Adrenal gland (tissue), 19 donors: ENCODE measurements at places on chromosomes 3 and 15. TPM values are rescaled to one million over a fixed set of nuclear protein-coding genes. Genes with fewer than 3 reads are reported as not detected.

The PTX3 gene
- polyA plus RNA-seq, result 10.9 TPM

The BUB1B gene
- polyA plus RNA-seq, result 0.81 TPM

DNA sequence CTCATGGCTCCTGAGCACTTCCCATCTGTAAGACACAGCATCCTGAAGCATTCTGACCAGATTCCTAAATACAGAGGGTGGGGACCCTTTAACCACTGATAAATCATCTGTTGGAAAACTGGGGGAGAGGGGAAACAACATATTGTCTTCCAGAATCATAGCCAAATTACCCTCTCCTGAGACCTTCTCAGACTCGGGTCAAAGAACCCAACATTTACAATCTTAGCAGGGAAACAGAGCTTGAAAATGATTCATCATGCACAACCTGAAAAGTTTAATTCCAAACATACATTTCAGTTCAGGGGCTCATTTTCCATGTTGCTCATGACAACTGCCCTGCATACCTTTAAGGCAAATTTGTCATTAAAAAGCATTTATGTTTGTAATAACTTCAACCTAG, 48.5 kb upstream of the TSPAN3 start:
- no peak overlapping the region for H3K27ac ChIP-seq
- no peaks in the 10 kb centered on the region for H3K27me3 ChIP-seq
- H3K36me3 ChIP-seq, result no peaks in the 10 kb centered on the region
- H3K4me3 ChIP-seq, result no peak overlapping the region
- no peaks in the 10 kb centered on the region for H3K4me1 ChIP-seq
- no peak for DNase-seq

DNA sequence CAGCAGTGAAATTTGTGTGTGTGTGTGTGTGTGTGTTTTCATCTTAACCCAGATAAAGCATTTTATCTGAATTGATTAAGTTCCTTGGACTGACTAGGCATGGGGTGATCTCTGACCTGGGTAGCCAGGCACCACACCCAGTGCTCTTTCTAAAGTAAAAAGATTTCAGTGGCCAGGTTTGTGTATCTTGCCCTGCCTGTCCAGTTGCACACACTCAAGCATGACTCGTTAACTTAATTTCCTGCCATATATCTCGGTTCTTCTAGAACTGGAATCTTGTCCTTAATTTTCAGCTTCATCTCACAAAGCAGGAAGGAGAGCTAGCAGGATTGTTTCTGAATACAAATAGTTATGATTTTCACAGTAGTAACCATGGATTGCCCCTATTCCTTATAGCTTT, 17.0 kb downstream of the TM4SF18 start:
- H3K27me3 ChIP-seq, result no peaks in the 10 kb centered on the region
- no peak overlapping the region for H3K27ac ChIP-seq
- no peaks in the 10 kb centered on the region for H3K36me3 ChIP-seq
- H3K4me1 ChIP-seq, result no peaks in the 10 kb centered on the region

GRCh38 chr15:71079208-71080044, 35.8 kb upstream of the THSD4 start:
- H3K27me3 ChIP-seq, result no peaks in the 10 kb centered on the region
- H3K36me3 ChIP-seq, result no peaks in the 10 kb centered on the region
- H3K4me1 ChIP-seq, result no peaks in the 10 kb centered on the region

GRCh38 chr3:118165413-118165812, 869.2 kb downstream of the IGSF11 start:
- H3K27me3 ChIP-seq, result no peaks in the 10 kb centered on the region
- DNase-seq, result no peak
- H3K36me3 ChIP-seq, result no peaks in the 10 kb centered on the region
- no peaks in the 10 kb centered on the region for H3K4me1 ChIP-seq
- no peak overlapping the region for H3K4me3 ChIP-seq

- no peaks in the 10 kb centered on the region for H3K4me1 ChIP-seq
- DNase-seq, result no peak
- H3K4me3 ChIP-seq, result no peak overlapping the region
- H3K27me3 ChIP-seq, result no peaks in the 10 kb centered on the region
Observed at GRCh38 chr3:16173283-16174025, 1.0 kb upstream of the GALNT15 start.

The SKOR1 gene
- not detected for polyA plus RNA-seq

DNA sequence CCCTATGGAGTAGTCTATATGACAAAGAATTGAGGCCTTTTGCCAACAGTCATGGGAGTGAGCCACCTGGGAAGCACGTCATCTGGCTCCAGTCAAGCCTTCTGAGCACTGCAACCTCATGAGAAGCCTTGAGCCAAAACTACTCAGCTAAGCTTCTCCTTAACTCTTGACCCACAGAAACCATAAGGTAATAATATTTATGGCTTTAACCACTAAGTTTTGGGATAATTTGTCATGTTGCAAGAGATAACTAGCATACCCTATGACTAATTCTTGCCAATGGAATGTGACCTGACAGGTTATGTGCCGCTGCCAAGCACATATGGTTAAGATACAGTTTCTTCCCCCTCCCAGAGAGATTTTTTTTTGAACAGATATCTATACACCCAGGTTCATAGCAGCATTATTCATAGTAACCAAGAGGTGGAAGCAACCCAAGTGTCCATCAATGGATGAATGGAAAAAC, 11.8 kb upstream of the SLC6A11 start:
- no peaks in the 10 kb centered on the region for H3K4me1 ChIP-seq
- H3K4me3 ChIP-seq, result no peak overlapping the region
- H3K27ac ChIP-seq, result no peak overlapping the region
- no peak for DNase-seq

DNA sequence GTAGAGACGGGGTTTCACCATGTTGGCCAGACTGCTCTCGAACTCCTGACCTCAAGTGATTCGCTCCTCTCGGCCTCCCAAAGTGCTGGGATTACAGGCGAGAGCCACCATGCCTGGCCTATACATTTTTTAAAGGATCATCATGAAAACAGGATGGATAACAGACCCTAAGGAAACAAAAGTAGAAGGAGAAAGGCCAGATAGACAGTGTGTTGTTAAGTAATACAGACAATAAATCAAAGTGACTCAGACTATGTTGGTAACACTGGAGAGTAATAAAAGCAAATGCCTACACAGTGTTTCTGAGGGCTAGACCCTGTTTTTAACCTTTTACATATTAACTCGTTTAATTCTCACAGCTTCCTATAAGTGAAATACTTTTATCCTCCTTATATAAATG, 133.8 kb upstream of the MCTP2 start:
- H3K36me3 ChIP-seq, result no peaks in the 10 kb centered on the region
- H3K27ac ChIP-seq, result no peak overlapping the region
- no peak for DNase-seq
- H3K4me3 ChIP-seq, result no peak overlapping the region
- no peaks in the 10 kb centered on the region for H3K4me1 ChIP-seq

DNA sequence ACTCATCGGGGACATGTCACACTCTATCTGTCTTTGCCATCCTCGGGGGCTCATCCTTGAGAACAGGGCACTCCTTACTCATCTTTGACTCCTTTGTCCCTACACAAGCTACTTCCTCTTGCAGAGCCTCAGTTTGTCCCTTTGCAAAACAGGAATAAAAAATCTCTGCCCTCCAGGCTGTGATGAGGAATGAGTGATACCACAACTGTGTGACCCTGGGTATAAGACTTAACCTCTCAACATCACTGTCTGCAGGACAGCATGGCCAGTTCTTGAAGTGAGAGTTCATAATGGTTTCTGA, 48.5 kb downstream of the IQSEC1 start:
- DNase-seq, result no peak
- peaks cover 35% of the 10 kb centered on the region for H3K4me1 ChIP-seq
- H3K36me3 ChIP-seq, result no peaks in the 10 kb centered on the region

DNA sequence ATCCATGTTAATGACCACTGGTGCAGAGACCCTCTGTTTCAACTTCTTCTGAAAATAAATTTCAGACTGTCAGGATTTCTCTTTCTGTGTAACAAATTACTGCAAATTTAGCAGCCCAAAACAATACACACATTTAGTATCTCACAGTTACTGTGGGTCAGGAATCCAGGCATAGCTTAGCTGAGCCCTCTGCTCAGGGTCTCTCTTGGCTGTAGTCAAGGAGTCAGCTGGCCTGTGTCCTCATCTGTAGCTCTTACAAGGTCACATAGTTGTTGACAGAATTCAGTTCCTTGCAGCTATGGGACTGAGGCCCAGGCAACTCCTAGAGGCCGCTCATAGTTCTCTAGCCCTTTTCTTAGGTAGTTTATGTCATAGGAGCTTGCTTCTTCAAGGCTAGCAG, 51.9 kb downstream of the NKIRAS1 start:
- H3K4me1 ChIP-seq, result peaks cover 23% of the 10 kb centered on the region
- no peak overlapping the region for H3K4me3 ChIP-seq
- DNase-seq, result peak; percentile 42
- H3K36me3 ChIP-seq, result no peaks in the 10 kb centered on the region
- peak overlapping the region; percentile 72 for H3K27ac ChIP-seq

DNA sequence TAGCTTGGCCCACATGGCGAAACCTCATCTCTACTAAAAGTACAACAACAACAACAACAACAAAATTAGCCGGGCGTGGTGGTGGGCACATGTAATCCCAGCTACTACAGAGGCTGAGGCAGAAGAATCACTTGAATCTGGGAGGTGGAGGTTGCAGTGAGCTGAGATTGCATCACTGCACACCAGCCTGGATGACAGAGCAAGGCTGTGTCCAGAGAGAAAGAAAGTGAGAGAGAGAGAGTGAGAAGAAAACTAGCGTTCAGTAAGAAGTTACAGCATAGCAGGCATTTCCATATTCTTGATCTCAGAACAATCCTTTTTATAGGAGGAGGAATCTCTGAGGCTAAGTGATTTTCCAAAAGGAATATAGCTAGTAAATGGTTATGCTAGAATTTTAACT, 1076.1 kb downstream of the AGBL1 start:
- H3K4me3 ChIP-seq, result no peak overlapping the region
- no peak for DNase-seq
- no peaks in the 10 kb centered on the region for H3K4me1 ChIP-seq

DNA sequence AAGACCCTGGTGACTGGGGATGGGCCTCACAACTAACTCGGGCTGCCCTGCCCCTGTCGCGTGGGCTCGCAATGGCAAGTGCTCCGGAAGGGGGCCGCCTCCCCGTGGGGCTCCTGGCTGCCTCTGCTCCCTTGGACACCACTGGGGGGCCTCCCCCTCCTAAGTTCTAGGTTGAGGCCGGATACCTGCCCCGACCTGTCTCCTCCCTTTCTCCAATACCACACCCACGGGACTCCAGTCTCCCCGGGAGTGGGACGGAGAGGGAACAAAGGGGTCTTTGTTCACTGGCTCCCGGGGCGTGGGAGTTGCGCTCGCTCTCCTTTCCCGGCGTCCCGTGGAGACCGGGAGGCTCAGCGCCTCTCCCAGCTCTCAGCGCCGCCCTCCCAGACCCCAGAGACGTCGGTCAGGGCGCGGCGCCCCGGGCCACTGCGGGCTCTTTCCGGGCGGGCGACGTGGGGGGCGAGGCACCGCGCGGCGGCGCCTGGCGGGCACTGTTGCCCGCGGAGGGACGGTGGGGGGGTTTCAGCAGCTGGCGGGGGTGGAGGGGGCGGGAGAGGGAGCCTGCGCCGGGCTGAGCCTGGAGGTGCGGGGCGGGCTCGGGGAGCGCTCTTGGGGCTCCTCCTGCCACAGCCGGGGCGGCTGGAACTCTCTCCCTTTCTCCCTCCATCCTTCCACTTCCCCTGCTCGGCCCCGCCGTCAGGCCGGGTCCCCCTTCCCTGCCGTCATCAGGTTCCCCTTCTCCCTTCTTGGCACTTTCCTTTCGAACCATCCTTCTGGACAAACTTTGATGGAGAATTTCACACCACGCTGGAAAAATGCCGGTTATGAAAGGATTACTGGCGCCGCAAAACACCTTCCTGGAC, at the start of gene KCNH8:
Gene KCNH8 (plus strand): TSS at position 606 of the 863 bp plus-strand sequence. CDS start 210 bp downstream, at position 816.
- H3K36me3 ChIP-seq, result no peaks in the 10 kb centered on the region
- DNase-seq, result peak; percentile 10
- peaks cover 6% of the 10 kb centered on the region for H3K4me1 ChIP-seq
